A673 (cell line): ENCODE measurements at places on chromosomes 5 and 9.

DNA sequence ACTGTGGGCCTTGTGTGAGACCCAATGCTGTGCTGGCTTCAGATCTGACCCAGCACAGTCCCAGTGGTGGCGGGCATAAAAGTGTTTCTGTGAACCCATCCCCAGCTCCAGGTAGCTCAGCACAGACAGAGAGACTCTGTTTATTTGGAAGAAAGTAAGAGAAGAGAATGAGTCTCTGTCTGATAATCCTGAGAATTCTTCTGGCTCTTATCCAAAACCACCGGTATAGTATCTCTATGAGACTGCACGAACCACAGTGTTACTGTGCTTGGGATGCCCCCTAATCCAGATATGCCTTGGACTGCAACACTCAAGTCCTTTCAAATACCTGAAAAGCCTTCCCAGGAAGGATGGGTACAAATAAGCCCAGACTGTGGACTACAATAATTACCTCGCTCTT lies 1660.8 kb upstream of the ACO1 start:
- DNase-seq: no peak

DNA sequence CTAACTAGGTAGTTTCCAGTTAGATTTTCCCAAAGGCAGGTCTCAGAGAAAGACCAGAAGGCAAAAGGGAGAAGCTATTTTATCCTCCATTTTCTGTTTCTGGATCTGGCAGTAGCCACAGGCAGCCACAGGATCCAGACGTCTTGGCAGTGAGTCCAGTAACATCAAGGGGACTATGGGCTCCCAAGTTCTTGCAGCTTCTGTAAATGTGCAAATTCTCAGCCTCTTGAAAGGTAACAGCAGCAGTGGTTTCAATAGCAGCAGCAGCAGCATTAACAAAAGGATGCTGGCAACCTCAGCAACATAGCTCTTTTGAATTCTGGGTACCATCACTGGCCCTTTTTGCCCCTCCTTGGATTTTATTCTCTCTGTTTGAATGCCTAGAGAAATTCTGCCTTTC lies 27.1 kb upstream of the IL33 start:
- no peak for DNase-seq

- no peak for DNase-seq
These were observed 97.6 kb upstream of the SPRY4 start for GRCh38 chr5:142422429-142422828.

- DNase-seq: no peak
These were observed 881 bp downstream of the SUB1 start for GRCh38 chr5:32586276-32586599.

- DNase-seq: no peak
These were observed 34.6 kb upstream of the LRRTM2 start for GRCh38 chr5:138909734-138910133.

GRCh38 chr9:9045072-9045471 lies 1245.5 kb upstream of the DMAC1 start:
- no peak for DNase-seq

- DNase-seq: no peak
These were observed 256.7 kb downstream of the ARRDC3 start for GRCh38 chr5:91126448-91126847.

GRCh38 chr9:91192381-91193086 lies 169.2 kb downstream of the AUH start:
- DNase-seq: no peak

DNA sequence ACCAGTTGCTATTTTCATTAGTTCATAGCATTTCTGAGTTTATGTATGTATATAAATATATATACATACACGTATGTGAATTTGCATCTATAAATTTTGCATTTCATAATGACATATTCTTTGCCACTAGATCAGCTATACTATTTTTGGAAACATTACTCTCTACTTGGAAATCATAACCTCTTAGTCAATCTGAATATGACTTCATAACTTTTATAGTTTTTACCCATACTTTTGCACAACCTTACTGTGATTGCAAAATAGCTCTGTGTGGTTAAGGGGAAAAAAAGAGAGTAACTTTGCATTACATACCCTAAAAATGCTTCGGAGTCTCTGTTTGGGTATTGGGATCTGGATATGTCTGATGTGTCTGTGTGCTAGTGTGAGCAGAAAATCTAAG lies 44.9 kb upstream of the ADAMTSL1 start:
- no peak for DNase-seq

GRCh38 chr5:135085936-135086725 lies 52.1 kb upstream of the PITX1 start:
- DNase-seq: no peak

GRCh38 chr5:132424167-132424880 lies 54.8 kb downstream of the SLC22A5 start:
- no peak for DNase-seq

- peak; percentile 55 for DNase-seq
These were observed 66.3 kb downstream of the RGMB start for GRCh38 chr5:98839469-98840383.

DNA sequence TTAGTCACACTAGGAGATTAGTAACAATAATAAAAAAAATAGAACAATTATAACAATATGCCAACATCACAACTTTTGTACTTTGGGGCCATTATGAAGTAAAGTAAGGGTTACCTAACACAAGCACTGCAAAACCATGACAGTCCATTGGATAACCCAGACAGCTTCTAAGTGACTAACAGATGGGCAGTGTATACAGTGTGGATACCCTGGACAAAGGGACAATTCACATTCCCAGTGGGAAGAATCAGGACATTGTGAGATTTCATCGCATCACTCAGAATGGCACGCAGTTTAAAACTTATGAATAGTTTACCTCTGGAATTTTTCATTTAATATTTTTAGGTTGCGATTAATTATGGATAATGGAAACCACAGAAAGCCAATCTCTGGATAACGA lies 45.6 kb upstream of the JADE2 start:
- no peak for DNase-seq

GRCh38 chr9:98962181-98962560 lies 18.5 kb downstream of the COL15A1 start:
- no peak for DNase-seq

- no peak for DNase-seq
These were observed 20.3 kb upstream of the GFPT2 start for GRCh38 chr5:180373454-180373853.

GRCh38 chr9:111621895-111622480 lies 9.1 kb upstream of the DNAJC25 start:
- DNase-seq: peak; percentile 36
